Tibial nerve (tissue), 4 donors: ENCODE measurements at places on chromosomes 6 and 20. TPM values are rescaled to one million over a fixed set of nuclear protein-coding genes. Genes with fewer than 3 reads are reported as not detected.
A peak's percentile ranks its signal among the peaks of the same experiment; 100 is the strongest.

The MUC22 gene
- not detected for total RNA-seq

The CCDC170 gene
- 1.3 TPM for total RNA-seq

DNA sequence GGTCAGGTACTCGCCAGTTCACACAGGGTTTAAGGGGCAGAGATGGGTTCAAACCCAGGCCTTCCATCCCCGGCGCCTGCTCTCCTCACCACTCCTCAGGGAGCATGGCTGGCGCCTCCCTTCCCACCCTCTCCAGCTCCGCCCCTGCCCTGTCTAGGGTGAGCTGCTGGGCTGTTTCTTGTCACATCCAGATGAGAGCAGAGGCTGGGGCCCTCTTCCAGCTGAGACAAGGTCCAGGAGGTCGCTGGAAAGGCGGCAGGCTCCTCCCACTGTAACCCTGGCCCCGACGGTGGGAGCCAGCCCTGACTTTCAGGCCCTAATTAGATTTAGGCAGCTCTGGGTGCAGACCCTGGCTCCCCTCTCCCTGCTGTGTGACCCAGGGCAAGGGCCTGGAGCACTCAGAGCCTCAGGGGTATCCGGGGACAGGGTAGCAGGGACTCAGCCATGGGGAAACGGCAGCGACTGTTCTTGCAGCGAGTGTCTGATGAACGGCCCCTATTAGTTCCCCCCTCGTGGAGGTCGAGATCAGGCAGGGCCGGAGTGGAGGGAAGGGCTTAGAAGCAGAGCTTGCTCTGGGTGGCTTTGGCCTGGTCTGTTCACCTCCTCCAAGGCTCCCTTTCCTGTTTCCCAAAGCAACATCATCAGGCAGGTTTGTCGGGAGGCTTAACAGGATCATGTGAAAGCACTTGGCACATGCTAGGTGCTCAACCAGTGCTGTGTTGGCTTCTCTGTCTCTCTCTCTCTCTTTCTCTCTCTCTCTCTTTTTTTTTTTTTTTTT is 33.4 kb downstream of the SNAI1 start:
- DNase-seq, result no peak

GRCh38 chr20:40683221-40683893 is 5.7 kb downstream of the MAFB start:
- DNase-seq, result no peak

GRCh38 chr20:59645761-59646171 is 41.4 kb downstream of the PHACTR3 start:
- no peak for DNase-seq

- DNase-seq, result no peak
Observed at GRCh38 chr6:121791396-121792315, 356.2 kb downstream of the GJA1 start.

DNA sequence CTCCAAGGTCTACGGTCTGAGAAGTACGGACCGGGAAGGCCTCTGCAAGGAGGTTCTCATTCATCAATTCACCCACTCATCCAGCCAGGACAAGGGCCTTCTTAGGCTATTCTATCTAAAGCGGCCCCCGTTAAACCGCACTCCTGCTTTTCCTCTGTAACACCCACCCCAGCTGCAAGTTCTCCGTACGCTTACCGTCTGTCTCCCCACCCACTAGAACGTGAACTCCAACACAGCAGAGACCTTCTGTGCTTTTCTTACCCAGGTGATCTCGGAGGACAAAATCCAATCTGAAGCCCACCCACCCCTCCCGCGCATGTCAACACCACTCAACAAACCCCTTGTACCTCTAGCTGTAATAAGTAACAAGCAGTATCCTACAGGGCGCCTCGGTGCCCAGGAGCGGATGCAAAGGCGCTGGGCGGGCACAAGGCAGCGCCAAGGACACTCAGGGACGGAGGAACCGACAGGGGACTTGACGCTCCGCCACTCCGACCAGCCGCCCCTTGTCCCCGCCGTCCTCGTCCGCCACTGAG is 351 bp downstream of the AURKA start:
- peak; percentile 16 for DNase-seq

DNA sequence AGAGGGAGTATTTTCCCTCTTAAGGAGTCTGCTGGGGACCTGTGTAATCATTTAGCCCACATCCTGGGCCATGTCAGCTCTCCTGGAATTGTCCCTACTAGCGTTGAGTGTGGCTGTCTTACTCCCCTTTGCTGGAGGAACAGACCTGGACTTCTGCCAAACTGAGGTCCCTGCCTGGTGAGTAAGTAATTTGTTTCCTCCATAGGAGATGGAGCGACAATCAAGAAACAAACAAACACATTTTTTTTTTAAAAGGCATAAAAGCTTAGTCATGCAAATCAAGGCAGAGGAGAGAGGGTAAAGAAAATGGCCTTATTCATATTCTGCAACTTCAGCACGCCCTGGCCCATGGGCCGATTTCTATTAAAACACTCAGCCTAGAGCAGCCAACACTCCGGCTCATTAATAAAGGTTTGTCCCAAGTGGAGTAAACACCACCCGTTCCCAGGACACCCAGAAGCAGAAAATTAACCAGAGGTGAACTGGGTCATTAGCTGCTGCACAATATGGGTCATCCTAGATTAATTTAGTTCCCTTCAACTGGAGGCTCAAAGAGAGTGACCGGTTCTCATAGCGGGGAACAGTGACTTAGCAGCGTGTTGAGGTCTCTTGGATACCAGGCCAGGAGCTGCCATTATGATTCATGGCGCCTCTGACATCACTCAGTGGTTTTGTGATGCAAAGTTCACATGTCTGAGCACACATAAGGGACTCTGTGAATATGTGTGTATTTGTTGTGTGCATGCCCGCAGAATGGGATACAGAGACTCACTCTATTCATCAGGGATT is 165.0 kb upstream of the SULF2 start:
- no peak for DNase-seq

The ANKRD66 gene
- not detected for total RNA-seq

- DNase-seq, result no peak
Observed at GRCh38 chr6:116047173-116047933, 13.3 kb downstream of the FRK start.

The CALHM4 gene
- not detected for total RNA-seq

DNA sequence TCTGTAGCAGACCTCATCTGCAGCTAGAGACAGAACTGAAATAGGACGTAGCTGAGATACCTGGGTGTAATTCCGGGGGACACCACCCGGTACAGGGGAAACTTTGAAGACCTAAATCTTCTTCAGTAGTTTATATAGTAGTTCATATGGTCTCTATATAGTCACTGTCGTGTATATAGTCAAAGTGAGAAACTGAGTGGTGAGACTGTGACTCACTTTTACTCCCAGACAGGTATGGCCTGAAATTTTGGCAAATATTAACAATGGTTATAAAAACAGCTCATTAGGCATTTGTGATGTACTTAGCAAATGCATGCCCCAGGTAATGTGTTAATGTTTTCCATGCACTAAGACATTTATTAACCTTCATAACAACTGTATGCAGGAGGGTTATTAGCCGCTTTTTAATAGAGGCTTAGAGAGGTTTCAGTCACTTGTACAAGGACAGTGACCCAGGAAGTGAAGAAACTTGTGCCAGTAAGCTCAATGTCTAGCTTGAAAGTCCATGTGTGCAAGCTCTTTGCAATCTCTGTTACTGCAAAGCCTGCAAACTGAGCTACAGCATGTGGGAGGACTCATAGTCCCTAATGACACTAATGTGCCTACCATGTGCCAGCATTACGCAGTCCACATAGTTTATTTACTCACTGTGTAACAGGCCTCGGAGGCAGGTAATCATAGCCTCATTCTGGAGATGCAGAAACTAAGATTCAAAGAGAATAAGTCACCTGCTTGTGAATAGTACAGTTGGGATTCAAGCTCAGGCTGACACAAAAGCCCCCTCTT is 165.4 kb upstream of the CHD6 start:
- no peak for DNase-seq

DNA sequence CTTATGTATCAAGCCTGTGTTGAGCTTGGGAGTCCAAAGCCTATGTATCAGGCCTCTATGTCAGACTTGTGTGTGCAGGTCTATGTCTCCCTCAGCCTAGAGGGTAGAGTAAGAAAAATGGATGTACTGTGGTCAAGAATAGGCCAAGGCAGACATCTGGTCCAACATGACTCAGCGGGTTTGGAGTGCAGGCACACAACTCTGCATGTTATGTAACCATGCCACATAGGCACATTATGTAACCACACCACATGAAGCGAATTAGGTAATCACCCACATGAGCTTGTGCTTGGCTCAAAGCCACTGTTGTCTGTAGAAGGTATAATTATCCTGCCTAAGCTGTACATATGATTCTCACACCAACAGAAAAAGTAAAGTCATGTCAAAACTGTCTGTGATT is 1190.5 kb upstream of the EYS start:
- peak; percentile 11 for DNase-seq

- DNase-seq, result no peak
Observed at GRCh38 chr6:37122861-37123260, 47.1 kb upstream of the PIM1 start.

The ARHGAP40 gene
- not detected for total RNA-seq

The CTSZ gene
- total RNA-seq, result 83.5 TPM

- DNase-seq, result no peak
Observed at GRCh38 chr6:75052491-75052890, 153.4 kb downstream of the COL12A1 start.

DNA sequence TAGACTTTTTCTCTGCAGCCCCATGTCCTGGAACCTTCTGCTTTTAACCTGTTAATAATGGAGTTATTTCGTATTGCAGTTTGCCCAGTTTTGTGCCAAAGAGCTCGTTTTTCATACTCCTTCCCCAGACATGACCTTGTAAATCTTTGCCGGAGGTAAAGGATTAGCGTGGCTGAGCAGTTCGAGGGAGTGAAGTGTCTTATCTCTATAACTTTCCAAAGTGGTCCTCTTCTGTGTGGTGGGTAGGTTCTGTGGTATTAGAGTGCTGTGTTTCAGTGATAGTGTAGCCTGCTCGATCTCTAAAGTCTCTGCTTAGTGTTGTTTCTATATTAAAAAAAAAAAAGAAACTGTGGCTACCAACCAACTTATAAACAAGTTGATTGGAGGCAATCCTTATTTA is 67.5 kb downstream of the FARS2 start:
- DNase-seq, result no peak

The HSPA1L gene
- 0.20 TPM for total RNA-seq

The RBPJL gene
- not detected for total RNA-seq

The GTF2H4 gene
- total RNA-seq, result 25.2 TPM

The DEFB124 gene
- total RNA-seq, result not detected

DNA sequence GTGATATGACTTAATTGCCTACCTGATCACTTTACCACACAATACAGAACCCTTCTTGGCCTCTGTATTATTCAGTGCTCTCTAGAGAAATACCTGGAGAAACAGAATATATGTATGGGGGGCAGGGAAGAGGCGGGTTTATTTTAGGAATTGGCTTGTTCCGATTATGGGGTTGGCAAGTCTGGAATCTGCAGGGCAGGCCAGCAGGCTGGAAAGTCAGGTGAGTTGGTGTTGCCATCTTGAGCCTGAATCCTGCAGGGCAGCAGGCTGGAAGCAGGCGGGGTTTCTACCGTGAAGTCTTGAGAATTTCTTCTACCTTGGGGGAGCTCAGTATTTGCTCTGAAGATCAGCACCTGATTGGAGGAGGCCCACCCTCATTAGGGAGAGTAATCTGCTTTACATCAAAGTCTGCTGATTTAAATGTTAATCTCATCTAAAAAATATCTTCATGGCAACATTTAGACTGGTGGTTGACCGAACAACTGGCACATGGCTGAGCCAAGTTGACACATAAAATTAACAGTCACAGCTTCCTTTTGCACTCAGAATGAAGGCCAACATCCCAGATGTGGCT is 193.9 kb downstream of the ZDHHC14 start:
- no peak for DNase-seq

The RBBP8NL gene
- not detected for total RNA-seq
